ENCODE measurements at places on chromosomes 7 and 10.
A peak's percentile ranks its signal among the peaks of the same experiment; 100 is the strongest.

GRCh38 chr10:34845070-34845469 is 30.0 kb upstream of the PARD3 start:
- DNase-seq, result no peak

DNA sequence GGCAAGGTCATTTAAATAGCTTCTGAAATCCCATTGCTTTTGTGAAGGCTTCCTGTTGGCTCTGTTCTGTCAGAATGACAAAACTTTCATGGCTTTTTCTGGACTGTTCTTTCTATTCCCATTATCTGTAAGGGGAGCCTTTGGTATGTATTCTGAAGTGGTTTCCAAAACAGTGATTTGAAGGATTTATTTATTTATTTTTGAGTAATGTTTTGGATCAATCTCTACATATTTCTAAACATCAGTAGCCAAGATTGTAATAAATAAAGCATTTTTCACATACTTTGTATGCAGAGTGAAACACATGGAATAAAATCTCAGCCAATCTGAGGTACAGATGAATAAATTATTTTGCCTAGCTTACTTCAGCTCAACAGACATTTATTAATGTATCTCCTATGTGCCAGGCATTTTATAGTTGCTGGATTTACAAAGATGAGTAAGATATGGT is 121.1 kb downstream of the BBS9 start:
- DNase-seq, result no peak

DNA sequence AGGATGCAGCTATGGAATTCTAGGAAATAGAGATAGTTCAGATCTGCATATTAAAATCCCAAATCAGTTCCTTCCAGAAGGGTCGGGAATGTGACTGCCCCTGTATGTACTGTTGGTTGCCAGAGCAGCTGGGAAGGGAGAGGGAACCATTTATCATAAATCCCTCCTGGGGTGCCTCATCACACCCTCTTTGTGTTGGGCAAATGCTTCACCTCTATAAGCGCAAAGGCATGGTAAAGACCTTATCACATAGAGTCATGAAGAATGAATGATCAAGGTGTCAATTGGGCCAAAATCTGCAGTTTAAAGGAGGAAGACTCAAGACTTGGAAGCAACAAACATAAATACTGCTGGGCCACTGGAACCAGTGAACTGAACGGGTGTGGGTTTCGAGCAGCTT is 65.0 kb downstream of the FRMD4A start:
- DNase-seq, result no peak

DNA sequence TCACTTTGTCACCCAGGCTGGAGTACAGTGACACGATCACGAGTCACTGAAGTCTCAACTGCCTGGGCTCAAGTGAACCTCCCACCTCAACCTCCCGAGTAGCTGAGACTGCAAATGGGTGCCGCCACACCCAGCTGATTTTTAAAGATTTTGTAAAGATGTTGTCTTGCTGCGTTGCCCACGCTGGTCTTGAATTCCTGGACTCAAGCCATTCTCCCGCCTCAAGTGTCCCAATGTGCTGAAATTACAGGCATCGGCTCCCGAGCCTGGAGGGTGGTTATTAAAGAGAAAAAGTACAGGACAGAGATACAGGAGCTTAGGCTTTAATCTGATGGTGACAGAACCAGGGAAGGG is 55.1 kb downstream of the KCTD7 start:
- no peak for DNase-seq

- DNase-seq, result no peak
These were observed 15.6 kb downstream of the RBP3 start for GRCh38 chr10:47363781-47364180.

- DNase-seq, result peak; percentile 13
These were observed 41.8 kb downstream of the ASZ1 start for GRCh38 chr7:117385363-117386109.

GRCh38 chr10:72783410-72783833 is 91.5 kb downstream of the MCU start:
- DNase-seq, result no peak

DNA sequence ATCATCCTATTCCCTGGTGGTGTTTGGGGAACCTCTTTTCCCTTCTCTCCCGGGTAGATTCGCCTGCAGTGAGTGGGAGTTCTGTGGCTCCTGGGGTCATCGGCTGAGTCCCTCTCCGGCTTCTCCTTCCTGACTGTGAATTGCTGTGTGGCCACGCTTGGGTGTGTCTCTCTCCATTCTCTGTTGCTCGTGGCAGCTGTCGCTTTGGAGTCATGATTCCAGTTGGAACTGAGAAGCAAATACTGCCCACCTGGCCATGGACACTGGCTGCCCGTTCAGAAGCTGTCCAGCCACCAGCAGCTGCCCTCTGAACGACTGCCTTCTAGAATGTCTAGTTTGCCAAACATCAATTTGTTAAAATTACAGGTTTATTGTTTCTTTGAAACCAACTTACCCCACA is 23.1 kb upstream of the PITRM1 start:
- DNase-seq, result no peak

DNA sequence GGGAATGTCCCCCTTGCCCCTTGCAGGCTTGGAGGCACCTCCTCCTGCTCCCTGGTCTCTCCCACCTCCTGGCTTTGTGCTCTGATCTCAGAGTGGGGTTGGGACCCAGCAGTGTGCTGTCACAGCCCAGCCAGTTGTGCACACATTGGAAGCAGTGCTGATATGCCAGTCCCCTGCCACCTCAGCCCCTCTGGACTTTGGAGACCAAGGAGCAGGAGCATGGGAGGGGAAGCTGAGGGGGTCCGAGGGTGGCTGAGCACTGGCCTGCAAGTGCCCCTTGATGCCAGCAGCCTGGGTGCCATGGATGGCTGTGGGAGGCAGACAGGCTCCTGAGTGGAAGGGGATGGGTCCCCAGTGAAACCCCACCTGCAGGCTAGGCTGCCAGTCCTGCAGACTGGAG is 235.4 kb downstream of the ZNF716 start:
- DNase-seq, result no peak
